ENCODE measurements at places on chromosomes 5 and 9. TPM values are rescaled to one million over a fixed set of nuclear protein-coding genes. Genes with fewer than 3 reads are reported as not detected.

GRCh38 chr9:81559709-81560108 is 129.6 kb downstream of the TLE1 start:
- no peak for DNase-seq

DNA sequence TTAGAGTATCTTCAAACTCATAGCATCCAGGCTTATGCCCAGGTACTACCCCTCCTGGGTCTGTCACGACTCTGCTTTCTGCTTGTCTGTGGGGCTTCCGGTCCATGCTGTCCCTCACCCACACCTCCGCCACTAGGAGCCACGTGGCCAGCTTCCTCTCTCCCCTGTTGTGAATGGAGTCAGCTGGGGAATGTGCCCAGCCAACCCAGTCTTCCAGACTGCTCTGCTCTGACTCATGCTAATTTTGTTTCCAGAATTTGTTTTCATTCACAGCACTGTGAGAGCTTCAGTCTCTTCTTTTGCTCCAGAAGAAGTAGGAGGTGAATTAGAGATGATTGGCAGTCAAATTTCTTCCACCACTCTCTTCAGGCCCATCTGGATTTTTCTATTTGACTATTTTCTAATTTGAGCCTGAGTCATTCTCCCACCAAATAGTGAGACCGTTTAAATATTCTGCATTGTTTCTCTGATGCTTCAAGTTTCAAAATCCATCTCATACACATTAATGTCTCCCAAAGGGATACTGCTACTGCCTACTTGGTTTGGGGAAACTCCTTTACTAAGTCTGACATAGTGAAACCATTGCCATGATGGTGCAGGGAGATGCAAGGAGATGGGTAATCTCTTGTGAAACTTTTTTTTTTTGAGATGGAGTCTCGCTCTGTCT is 424.1 kb upstream of the KIF2A start:
- DNase-seq: no peak

DNA sequence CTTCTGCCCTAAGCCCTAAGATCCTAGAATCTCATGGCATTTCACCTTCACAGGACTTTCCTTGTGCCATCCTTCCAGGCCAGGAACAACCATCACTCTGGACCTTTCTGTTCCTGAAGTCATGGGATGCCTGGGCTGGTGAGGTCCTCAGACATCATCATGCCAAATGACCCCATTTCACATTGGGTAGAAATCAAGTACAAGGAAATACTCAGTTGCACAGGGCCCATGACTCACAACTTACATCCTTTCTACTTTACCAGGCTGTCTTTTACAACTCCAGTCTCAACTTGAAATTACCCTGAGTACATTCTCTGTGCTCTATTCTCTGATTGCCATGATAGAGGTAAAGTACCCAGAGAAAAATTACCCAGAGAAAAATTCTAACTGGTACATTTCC is 167.1 kb downstream of the PIK3R1 start:
- no peak for DNase-seq

DNA sequence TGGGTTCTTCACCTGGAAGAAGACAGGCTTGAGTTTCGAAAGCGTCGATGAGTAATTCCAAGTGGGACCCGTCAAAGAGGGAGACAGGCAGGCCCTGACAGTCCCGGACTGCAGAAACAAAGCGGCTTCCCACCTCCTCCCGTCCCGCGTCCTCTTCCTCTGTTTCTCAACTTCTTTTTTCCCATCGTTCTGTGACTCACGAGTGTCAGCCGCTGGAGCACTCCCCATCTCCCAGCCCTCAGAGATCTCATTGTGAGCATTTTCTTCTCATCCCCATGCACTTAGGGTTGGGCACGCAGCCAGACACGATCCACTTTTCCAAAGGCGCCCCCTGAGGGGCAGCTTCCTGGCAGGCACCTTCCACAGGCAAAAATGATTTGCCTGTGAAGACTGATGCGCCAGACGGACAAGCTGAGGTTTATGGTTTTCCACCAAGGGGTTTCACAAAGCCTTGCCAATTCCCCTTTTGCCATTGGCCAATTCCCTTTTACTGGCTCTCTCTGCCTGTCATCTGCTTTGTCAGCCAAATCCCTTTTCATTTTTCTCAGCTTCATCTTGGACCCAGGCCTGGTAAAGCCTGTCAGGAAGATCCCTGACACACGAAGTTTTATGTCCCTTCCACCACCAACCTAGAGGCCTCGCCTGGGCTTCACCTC is 86.5 kb upstream of the ANKRD55 start:
- no peak for DNase-seq

DNA sequence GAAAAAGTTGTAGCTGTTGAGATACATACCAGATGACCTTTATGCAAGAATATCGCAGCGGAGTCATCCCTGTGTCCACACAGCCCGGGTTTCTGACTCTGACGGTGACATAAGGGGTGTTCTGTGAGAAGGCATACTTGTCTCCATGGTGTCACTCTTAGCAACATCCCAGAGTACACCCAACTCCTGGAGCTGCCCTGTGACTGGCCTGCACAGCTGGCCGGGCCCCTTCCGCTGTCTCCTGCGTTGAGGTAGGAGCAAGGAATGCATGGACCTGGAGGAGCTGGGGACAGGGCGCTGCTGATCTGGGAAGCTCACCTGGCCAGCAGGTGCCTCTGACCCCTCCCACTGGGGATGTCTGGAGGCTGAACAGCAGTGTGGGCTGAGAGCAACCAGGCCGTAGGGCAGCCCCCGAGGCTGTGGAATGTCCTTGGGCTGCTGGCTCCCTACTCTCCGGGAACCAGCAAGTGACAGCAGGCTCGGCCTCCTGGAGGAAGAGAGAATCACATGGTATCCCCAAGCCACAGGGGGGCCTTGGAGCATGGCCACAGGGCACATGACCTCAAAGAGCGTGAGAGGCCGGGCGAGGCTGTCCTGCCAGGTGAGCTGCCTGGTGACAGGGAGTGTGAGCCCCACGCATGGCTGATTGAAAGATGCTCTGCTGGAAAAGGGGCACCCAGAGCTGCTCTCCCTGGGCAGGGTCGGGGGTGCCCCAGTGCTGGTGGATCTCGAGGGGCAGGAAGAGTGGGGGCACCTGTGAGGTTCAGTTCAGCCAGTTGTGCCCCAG is 113.4 kb downstream of the MRPL36 start:
- DNase-seq: no peak

SSBP2 gene
- total RNA-seq: 26.7 TPM

RAB14 gene
- 68.2 TPM for total RNA-seq

CCDC192 gene
- not detected for total RNA-seq

ZDHHC11B gene
- not detected for total RNA-seq

MZB1 gene
- total RNA-seq: 19.0 TPM

KIAA0825 gene
- total RNA-seq: 2.0 TPM
